Hepatocyte (in vitro differentiated cells): ENCODE measurements at places on chromosomes 5 and 9. TPM values are rescaled to one million over a fixed set of nuclear protein-coding genes. Genes with fewer than 3 reads are reported as not detected.

GRCh38 chr5:38585816-38586215, 29.4 kb upstream of the LIFR start:
- H3K27ac ChIP-seq: no peak overlapping the region
- no peak overlapping the region for H3K4me3 ChIP-seq
- H3K36me3 ChIP-seq: no peaks in the 10 kb centered on the region
- no peaks in the 10 kb centered on the region for H3K4me1 ChIP-seq

- DNase-seq: no peak
- peaks cover 18% of the 10 kb centered on the region for H3K4me1 ChIP-seq
- no peak overlapping the region for H3K4me3 ChIP-seq
- H3K27me3 ChIP-seq: no peaks in the 10 kb centered on the region
Measured at GRCh38 chr9:93065135-93065720, 6.7 kb downstream of the SUSD3 start.

- no peaks in the 10 kb centered on the region for H3K36me3 ChIP-seq
- no peak overlapping the region for H3K4me3 ChIP-seq
- no peak overlapping the region for H3K27ac ChIP-seq
- H3K27me3 ChIP-seq: no peaks in the 10 kb centered on the region
- H3K4me1 ChIP-seq: no peaks in the 10 kb centered on the region
Measured at GRCh38 chr9:22158927-22159346, 149.8 kb upstream of the CDKN2B start.

DNA sequence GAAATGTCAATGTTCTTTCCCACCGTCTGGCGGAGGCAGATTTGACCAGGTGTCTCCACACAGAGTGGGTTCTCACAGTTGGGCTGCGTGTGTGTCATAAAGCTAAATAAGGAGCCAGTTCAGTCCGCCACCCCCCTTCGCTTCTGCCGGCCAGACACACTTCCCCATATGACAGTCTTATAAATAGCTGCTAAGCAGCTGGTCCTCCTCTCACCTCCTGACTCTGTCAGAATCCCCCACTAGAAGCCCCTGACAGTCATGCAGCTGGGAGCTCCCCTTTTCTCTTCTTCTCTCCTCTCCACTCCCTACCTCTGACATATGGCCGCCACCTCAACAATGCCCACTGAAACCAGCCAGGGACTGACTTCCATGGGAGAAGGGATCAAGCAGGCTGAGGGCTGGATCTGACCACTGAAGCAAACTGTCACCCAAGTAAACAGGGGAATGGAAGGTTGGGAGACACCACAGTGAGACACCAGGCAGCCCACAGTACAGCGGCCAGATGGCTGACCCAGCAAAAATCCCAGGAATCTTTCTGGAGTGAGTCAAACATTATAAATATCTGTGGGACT, 141.9 kb upstream of the EFNA5 start:
- H3K27ac ChIP-seq: no peak overlapping the region
- H3K36me3 ChIP-seq: no peaks in the 10 kb centered on the region
- DNase-seq: no peak
- no peak overlapping the region for H3K4me3 ChIP-seq
- no peaks in the 10 kb centered on the region for H3K27me3 ChIP-seq

DNA sequence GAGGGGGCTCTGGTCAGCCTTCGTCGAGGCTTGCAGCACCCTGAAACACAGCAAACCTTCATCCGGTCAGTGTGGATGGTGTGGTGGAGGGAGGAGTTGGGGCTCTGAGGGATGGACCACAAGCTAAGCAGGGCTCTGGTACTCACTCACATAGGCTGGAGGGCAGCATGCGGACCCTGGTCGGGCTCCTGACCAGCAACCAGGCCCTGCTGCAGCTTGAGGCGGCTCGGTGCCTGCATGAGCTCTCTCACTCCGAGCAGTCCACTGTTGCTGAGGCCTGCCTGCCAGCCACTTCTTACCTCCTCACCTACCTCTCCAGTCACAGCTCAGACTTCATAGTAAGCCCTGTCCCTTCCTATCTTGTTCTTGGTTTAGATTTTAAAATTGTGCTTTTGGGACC, 2.5 kb downstream of the TMCO6 start:
- no peak overlapping the region for H3K4me3 ChIP-seq
- H3K27me3 ChIP-seq: no peaks in the 10 kb centered on the region
- H3K4me1 ChIP-seq: peaks cover 5% of the 10 kb centered on the region
- no peaks in the 10 kb centered on the region for H3K36me3 ChIP-seq
- DNase-seq: no peak

NTRK2 gene
- 0.99 and 3.4 TPM in 2 replicates for polyA plus RNA-seq

DDX4 gene
- not detected in 2 replicates for polyA plus RNA-seq

DNA sequence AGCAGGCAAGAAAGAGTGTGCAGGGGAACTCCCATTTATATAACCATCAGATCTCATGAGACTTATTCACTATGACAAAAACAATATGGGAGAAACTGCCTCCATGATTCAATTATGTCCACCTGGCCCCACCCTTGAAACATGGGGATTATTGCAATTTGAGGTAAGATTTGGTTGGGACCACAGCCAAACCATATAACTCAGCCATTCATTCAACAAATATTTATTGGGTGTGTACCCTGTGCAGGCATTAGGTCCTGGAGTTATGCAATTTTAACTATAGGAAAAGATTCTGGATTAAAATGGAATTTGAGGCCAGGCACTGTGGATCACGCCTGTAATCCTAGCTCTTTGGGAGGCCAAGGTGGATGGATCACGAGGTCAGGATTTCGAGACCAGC, 124.2 kb upstream of the GAS1 start:
- no peaks in the 10 kb centered on the region for H3K4me1 ChIP-seq
- no peak overlapping the region for H3K27ac ChIP-seq
- no peak overlapping the region for H3K4me3 ChIP-seq
- no peak for DNase-seq
- H3K27me3 ChIP-seq: no peaks in the 10 kb centered on the region
